ENCODE measurements at places on chromosomes 3 and 15.

DNA sequence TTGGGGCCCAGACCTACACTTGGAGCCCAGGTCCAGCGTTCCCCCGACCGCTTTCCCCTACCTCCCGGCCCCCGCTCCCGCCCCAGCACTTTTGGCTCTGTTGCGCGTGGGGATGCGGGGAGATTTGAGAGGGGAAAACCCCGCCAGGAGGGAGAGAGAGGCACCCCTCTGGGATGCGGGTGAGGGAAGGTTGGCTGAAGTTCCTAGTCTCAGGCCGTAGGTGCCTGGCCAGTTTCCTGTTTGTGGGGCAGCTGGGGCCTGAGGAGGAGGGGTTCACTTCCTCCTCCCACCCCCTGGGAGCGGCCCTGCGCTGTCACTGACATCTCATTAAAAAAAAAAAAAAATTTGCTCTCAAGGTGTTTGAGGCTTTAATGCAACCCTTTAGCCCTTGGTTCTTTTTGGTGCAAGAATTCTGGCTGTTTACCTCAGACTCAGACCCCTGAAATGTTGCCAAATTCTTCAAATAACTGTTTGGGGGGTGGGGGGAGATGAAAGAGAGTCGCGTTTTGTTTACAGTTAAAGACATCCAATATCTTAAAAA, 2.6 kb downstream of the FAM43A start:
- peak; percentile 48 for DNase-seq

- DNase-seq = no peak
These were observed 33.4 kb downstream of the LDHAL6B start for GRCh38 chr15:59240036-59240435.

DNA sequence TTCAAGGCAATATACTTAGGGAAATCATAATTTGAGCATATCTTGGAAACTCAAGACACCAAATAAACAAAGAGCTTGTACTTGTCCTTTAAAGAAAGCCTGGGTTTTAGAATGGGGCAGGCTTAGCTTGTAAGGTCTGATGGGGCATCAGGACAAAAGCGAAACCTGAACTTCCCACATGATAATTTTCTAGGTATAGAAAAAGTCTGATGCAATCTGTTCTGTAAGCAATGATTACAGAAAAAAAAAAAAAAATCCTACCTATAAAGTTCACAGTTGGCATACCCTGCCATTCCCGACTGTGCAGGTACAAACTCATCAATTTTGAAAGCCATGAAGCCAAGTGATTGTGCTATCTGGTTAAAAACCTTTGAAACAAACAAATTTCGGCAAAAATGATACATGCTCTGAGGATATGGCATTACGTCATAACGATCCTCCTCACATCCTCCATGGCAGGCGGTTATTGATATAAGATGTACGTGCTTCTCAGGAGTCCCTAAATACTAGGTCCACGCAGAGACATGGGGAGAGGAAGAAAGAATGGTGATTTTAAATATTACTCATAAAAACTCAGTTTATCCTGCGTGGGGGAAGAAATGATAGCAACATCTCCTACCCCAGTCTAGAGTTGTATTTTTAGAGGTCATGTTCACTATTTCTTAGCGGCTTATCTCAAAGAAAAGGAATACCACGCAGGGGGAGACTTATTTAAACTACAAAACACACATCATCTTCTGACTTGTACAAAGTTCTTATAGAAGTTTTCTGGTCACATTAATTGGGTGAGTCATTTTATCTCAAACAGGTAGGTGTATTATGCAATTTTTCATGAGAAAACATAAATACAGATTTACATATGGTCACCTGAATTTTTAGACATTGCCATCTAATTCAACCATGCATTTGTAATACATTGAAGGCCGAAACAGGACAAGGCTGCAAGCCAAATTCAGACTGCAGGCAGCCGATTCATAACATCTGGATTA, 27.0 kb downstream of the MB21D2 start:
- no peak for DNase-seq

- DNase-seq = no peak
These were observed 87.0 kb downstream of the KLHL25 start for GRCh38 chr15:85707519-85708338.

- DNase-seq = no peak
These were observed 74.7 kb downstream of the MAGI1 start for GRCh38 chr3:65963787-65964677.

- no peak for DNase-seq
These were observed 118.0 kb upstream of the DPH6 start for GRCh38 chr15:35663956-35664355.

DNA sequence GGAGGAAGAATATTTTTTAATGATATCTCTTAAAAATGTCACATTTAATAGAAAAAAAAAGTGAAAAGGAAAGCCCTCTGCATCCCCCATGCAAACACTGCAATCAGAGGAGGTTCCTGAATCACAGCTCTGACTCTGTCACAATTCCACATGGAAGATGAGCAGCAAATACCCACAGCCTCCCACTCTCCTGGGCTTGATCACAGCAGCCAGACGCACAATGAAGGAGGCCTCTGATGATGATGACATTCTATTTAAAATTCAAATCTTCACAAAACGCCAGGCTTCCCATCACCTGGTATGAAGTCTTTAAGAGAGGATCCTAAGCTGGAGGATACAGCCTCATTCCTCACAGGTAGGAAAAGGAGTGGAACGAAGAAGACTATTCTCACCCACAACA, 9.1 kb upstream of the DIS3L start:
- no peak for DNase-seq

DNA sequence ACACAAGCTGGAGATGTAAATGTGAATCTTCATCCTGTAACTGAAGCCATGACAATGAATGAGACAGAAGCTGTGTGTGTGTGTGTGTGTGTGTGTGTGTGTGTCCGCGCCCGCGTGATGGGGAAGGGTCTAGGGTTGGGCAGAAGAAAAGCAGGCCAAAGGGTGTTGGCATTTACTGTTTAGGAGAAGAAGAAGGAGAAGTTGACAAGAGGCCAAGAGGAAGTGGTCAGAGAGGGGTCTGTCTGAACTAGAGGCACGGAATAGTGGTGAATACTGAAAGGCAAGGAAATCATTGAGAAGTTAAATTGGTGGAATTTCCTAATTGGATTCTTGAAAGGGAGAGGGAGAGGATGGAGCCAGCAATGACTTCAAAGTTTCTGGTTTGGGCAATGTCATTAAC, 5.6 kb upstream of the NCEH1 start:
- no peak for DNase-seq

DNA sequence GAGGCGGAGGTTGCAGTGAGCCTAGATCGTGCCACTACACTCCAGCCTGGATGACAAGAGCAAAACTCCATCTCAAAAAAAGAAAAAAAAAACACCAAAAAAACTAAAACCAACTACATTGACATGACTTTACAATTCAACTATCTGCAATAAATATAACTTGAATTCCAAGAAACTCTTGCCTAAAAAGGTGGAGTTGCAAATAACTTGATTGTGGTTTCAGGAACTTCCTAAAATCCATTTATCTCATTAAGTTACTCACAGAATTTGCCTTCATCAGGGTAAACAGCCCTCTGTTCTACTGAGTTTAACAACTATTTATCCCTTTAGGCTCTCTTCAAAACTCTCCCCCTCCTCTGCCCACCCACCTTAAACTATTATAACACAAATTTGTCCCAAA, 2.7 kb upstream of the MAPK6 start:
- no peak for DNase-seq

DNA sequence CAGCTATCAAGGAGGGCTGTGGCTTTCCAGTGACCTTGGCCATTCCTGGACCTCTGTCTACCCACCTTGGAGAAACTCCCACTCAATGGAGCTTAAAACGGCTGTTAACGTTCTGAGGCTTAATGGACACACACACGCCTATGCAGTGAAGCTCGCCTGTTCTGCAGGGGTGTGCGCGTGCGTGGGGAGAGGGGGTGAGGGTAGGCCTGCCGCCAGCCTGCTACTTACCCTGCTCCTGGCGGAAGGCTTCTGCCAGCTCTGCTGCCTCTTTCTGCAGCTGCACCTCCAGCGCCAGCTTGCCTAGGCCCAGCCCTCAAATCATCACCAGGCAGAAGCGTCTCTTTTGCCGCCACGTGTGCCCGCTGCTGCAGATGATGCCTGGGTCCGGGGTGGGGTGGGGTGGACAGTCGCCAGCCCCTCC, 23.2 kb upstream of the PARL start:
- no peak for DNase-seq

DNA sequence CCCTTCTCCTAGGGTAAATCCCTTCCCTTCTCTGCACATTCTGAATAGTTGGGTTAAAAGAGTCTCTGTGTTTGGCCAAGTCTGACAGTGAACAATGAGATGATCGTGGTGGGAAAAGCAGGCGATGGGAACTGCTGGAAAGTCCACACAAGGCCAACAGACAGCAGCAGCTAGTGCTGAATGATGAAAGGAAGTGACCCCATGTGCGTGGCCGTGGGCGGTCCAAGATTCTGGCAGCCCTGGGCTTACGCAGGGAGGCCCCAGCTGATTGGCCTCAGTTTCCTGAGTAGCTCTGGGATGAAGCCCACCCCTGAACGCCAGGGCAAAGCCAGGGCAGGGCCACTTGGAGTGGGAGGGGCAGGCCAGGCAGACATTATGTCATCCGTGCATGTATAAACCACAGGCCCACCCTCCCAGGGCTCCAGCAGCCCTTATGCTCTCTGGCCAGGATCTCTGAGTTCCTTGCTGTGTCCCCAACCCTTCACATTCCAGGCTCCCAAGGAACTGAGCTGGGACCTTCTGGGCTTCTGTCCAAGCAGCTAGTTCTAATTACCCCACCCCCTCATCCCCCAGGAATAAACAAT, 57.8 kb downstream of the CDC25A start:
- no peak for DNase-seq

DNA sequence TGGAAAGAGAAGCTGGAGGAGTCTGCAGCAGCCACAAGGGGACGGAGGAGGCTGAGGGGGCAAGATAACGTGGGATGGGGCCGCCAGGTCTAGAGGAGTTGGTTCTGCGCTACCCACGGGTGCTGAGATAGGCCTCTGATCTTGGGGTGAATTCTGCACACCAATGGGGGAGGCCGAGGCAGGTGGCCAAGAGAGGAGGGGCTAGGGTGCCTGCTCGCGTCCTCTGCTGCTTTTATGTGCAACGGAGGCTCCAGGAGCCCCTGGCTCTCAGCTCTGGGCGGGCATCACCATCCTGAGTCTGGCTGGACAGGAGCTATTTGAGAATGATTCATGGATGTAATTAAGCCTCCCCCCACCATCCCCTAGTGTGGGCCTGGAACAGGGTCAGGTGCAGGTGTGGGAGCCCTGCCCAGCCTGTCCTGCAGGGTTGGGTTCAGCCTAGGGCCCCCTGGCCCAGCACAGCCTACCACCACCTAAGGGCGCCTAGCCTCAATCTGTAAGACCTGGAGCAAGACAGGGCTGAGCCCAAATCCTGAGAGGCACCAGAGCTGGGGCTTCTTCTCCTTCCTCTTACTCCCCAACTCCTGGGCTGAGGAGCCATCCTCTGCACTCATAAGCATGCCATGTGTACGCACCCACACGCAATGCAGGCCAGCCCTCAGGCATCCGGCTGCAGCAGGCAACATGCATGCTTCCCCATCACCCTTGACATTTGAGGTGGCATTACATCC, 32.3 kb upstream of the SEMA3F start:
- DNase-seq = no peak

GRCh38 chr3:37030588-37030987, 37.3 kb downstream of the MLH1 start:
- DNase-seq = no peak

DNA sequence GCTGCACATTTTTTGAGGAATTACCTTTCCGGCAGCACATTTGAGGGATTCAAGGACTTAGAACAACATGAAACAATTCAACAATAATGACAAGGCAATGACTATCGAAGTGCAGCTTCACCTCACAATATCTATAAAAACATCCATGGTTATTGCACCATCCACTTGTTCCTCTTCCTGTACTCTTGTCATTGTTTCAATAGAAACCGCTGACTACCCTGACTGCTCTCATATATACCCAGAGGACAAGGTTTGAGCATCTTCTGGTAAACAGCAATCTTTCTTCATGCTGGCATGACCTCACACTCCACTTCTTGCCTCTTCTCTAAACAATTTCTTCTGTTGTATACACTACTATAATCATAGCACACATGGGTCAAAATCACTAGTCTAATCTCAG, 864.9 kb downstream of the FHIT start:
- no peak for DNase-seq

Data from WTC11 (cell line).